ENCODE measurements at places on chromosomes 7 and 10. TPM values are rescaled to one million over a fixed set of nuclear protein-coding genes. Genes with fewer than 3 reads are reported as not detected.

DNA sequence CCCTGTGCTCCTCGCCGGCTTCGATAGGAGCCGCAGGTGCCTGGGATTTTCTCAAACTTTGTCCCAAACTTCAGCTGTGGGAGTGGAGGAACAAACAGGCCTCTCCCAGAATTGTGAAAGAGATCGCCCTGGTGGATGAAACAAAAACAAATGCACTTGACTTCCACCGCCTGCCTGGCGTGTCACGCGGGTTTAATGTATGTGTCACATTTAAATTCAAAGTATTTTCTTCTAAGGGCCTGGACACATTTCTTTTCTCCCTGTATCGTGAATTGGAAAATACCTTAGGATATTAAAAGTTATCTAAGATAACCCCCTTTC, 694 bp upstream of the WASL start:
- no peak for DNase-seq
- H3K4me1 ChIP-seq, result peaks cover 16% of the 10 kb centered on the region
- peak overlapping the region; percentile 99 for H3K27ac ChIP-seq

GRCh38 chr7:122305475-122306319, 1.1 kb upstream of the FEZF1 start:
- no peak overlapping the region for H3K4me3 ChIP-seq
- DNase-seq, result peak; percentile 45
- H3K27me3 ChIP-seq, result peaks cover 98% of the 10 kb centered on the region
- H3K4me1 ChIP-seq, result peaks cover 17% of the 10 kb centered on the region
- no peak overlapping the region for H3K27ac ChIP-seq

DNA sequence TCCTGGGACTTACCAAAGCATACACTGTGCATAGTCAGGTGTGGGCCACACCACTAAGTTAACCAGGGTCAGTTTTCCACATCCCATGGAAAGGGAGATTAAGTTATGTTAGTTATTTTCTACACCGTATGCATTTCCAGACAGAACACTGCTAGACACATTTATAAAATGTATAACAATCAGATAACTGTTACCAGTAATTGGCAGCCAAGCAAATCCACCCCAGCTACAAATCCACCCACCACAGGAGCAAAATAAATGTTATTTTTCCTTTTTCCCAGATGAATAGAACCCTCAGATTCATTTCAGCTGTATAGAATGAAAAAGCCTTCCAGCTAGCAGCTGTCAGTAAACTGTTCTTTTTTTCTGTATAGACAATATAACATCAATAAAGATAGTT, 256.9 kb upstream of the FZD1 start:
- H3K4me3 ChIP-seq, result no peak overlapping the region
- no peaks in the 10 kb centered on the region for H3K27me3 ChIP-seq
- no peaks in the 10 kb centered on the region for H3K36me3 ChIP-seq
- H3K4me1 ChIP-seq, result no peaks in the 10 kb centered on the region

DNA sequence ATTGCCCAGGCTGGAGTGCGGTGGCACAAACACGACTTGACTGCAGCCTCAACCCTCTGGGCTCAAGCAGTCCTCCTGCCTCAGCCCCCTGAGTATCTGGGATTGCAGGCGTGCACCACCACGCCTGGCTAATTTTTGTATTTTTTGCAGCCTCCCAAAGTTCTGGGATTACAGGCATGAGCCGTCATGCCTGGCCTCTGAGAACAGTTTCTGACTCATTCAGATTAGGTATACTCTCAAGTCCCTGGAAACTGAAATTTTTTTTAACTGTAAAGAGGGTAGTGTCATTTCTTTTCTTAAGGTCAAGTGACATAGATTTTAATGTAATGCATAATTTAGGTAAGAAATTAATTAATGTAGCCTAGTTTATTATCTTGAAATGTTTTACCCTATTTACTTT, 104.7 kb downstream of the SEPTIN7 start:
- no peak overlapping the region for H3K4me3 ChIP-seq
- peaks cover 11% of the 10 kb centered on the region for H3K36me3 ChIP-seq
- DNase-seq, result no peak
- H3K27me3 ChIP-seq, result no peaks in the 10 kb centered on the region

- H3K27ac ChIP-seq, result no peak overlapping the region
- H3K36me3 ChIP-seq, result no peaks in the 10 kb centered on the region
- H3K4me3 ChIP-seq, result no peak overlapping the region
Observed at GRCh38 chr10:43228783-43229207, 38.1 kb downstream of the RASGEF1A start.

DNA sequence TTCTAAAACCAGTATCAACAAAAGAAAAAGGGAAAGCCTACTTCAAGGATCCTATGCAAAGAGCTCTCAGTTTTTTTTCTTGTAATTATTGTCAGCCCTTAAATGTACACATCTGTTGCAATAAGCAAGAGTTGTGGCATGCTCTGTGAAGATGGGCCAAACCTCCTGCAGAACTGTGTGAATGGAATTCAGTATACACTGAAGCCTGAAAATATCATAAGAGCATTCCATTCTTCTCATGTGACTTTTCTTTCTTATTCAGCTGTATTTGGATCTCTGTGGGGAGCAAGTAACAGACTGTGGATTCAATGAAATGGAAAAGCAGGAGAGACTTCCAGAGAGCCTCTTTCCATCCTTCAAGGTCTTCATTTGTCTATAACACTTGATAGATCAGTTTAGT, 130.7 kb downstream of the SAMD9 start:
- no peaks in the 10 kb centered on the region for H3K27me3 ChIP-seq
- H3K36me3 ChIP-seq, result no peaks in the 10 kb centered on the region
- no peaks in the 10 kb centered on the region for H3K4me1 ChIP-seq

- DNase-seq, result peak; percentile 81
- no peaks in the 10 kb centered on the region for H3K36me3 ChIP-seq
- H3K27ac ChIP-seq, result peak overlapping the region; percentile 53
- H3K27me3 ChIP-seq, result no peaks in the 10 kb centered on the region
Observed at GRCh38 chr10:59025981-59026765, 150.3 kb upstream of the PHYHIPL start.

- no peaks in the 10 kb centered on the region for H3K36me3 ChIP-seq
- no peaks in the 10 kb centered on the region for H3K27me3 ChIP-seq
- DNase-seq, result peak; percentile 30
Observed at GRCh38 chr10:13158401-13158800, 3.0 kb upstream of the MCM10 start.

GRCh38 chr10:14326581-14326980, 4.1 kb downstream of the FRMD4A start:
- no peak for DNase-seq
- H3K27me3 ChIP-seq, result peaks cover 23% of the 10 kb centered on the region
- H3K4me1 ChIP-seq, result no peaks in the 10 kb centered on the region
- no peaks in the 10 kb centered on the region for H3K36me3 ChIP-seq

DNA sequence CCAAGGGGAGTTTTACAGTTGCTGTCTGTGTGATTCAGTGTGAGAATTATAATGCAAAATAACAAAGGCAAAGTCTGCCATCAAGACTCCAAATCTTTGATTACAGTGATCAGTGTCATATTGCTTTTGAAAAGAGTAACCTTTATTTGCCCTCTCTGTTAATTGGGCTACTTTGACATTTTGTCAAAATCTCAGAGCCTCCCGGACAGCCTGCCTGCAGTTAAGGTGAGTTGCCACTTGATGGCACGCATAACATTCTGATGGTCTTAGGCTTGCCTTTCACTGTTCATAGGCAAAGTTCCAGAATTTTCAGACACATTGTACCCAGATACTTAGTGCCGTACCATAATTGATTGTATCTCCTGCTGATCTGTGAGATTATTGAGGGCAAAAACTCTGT, 253.5 kb downstream of the ABCA13 start:
- no peak for DNase-seq
- no peaks in the 10 kb centered on the region for H3K36me3 ChIP-seq
- no peak overlapping the region for H3K4me3 ChIP-seq
- no peak overlapping the region for H3K27ac ChIP-seq
- H3K27me3 ChIP-seq, result no peaks in the 10 kb centered on the region

DNA sequence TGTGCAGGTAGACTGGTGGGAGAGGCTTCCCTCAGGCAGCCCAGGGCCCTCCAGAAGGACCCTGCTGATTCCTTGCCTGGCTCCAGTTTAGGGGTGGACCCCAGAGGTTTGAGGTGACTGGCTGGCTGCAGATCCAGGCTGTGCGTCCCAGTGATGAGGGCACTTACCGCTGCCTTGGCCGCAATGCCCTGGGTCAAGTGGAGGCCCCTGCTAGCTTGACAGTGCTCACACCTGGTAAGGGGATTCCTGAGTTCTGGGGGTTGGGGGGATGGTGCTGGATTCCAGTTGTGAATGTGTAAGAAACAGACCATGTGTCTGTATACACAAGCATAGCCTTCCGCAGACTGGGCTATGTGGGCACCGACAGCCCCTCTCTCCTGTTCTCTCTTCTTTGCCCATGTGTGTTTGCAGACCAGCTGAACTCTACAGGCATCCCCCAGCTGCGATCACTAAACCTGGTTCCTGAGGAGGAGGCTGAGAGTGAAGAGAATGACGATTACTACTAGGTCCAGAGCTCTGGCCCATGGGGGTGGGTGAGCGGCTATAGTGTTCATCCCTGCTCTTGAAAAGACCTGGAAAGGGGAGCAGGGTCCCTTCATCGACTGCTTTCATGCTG, 2.7 kb downstream of the KAZALD1 start:
- no peaks in the 10 kb centered on the region for H3K36me3 ChIP-seq
- no peak overlapping the region for H3K27ac ChIP-seq
- peaks cover 55% of the 10 kb centered on the region for H3K4me1 ChIP-seq
- no peak overlapping the region for H3K4me3 ChIP-seq

DNA sequence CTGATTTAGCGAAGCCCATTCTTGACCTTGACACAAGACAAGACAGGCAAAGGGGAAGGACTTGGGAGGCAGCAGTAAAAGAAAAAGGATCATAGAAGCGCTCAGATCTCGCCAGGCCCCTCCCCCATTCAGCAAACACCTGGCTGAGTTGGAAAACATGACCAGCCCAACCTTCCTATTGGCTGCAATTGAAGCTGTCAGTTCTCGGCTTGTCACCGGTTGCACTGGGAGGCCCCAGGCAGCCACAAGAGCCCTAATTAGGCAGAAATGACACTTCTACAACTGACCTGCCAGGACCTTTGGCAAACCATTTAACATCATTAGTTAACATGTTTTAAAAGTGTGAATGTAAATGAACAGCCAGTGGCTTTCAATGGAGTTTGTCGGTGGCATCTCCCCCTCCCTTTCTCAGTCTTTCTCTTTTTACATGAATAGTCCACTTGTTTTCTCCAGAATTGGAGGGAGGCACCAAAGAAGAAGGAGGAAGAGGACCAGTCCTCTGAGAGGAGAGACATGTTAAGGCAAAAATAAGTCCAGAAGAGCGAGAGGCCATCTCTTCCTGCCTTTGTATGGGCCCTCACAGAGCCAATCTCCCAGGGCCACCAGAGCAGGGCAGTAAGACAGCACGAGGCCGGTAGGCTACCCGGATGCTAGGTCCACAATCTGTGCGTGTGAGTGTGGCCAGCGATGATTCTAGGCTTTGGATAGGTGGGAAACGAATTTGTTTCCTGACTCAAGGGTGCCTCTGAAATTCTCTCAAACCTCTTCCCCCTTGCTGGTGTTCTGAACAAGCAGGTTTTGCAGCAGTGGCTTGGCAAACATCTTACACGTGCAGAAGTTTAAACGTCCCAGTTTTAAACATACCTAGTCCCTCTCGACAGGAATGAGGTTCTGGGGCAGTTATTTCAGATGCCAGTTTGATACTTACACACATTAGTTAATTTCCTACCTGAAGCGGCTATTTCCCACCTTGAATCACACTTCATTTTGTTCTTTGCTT, 15.0 kb upstream of the ENO4 start:
- peaks cover 6% of the 10 kb centered on the region for H3K4me1 ChIP-seq
- peaks cover 2% of the 10 kb centered on the region for H3K27me3 ChIP-seq
- H3K27ac ChIP-seq, result no peak overlapping the region
- no peak overlapping the region for H3K4me3 ChIP-seq

GRCh38 chr10:75660823-75661222, 229.4 kb downstream of the LRMDA start:
- H3K27me3 ChIP-seq, result no peaks in the 10 kb centered on the region
- no peaks in the 10 kb centered on the region for H3K36me3 ChIP-seq

- H3K36me3 ChIP-seq, result no peaks in the 10 kb centered on the region
- no peaks in the 10 kb centered on the region for H3K27me3 ChIP-seq
- no peaks in the 10 kb centered on the region for H3K4me1 ChIP-seq
- H3K4me3 ChIP-seq, result no peak overlapping the region
Observed at GRCh38 chr7:80232979-80233724, 98.5 kb downstream of the GNAI1 start.

GRCh38 chr7:99013266-99014112, 130.4 kb downstream of the SMURF1 start:
- no peak for DNase-seq
- H3K4me3 ChIP-seq, result no peak overlapping the region
- H3K4me1 ChIP-seq, result no peaks in the 10 kb centered on the region

DNA sequence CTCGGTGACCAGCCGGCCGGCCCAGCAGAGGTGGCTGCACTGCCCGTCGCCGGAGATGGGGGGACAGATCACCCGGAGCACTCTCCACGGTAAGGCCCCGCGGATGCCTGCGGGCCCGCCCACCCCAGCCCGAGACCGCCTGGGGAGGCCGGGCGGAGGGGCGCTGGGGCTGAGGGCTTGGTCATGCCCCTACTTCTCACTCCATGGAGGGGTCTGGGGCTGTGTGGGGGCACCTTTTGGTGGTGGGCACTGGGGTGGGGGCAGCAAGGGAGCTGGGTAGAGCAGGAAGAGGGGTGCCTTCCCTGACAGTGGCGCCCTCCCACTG, 61.8 kb downstream of the NEURL1 start:
- peaks cover 6% of the 10 kb centered on the region for H3K4me1 ChIP-seq
- peak overlapping the region; percentile 7 for H3K27ac ChIP-seq
- peak overlapping the region; percentile 34 for H3K4me3 ChIP-seq

DNA sequence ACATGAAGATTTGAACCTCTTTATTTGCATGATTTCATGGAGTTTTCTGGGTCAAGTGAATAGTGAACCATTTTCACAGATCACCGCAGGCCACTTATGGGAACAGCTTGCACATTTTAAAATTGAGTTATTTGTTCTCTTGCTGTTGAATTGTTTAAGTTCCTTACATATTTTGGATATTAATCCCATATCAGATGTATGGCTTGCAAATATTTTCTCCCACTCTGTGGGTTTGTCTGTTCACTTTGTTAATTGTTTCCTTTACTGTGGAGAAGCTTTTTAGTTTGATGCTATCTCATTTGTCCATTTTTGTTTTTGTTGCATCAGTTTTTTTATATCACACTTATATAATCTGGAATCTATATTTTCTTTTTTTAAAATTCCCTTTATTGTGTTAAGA, 14.1 kb upstream of the ZC3HAV1L start:
- no peaks in the 10 kb centered on the region for H3K27me3 ChIP-seq

DNA sequence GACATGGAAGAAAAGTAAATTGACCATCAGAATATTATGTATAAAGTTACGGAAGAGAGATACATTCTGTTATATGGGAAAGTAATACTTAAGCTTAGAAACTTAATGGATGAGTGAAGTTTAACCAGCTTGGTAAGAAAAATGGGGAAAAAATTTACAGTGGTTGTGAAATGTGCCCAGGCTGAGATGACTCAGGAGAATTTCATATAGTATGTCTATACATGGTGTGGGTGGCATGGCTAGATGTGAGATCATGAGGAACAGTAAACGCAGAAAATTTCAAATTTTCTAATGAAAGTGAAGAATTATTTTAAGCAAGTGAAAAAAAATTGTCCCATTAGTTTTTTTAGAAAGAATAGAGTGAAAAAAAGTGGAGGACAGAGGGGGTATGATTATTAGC, 552.5 kb upstream of the SORCS1 start:
- H3K27ac ChIP-seq, result no peak overlapping the region
- no peak for DNase-seq
- H3K36me3 ChIP-seq, result no peaks in the 10 kb centered on the region
- H3K4me1 ChIP-seq, result no peaks in the 10 kb centered on the region

Gene AKR1D1
- polyA plus RNA-seq, result 4.4 TPM

Gene COBL
- 30.5 TPM for polyA plus RNA-seq

Gene SPDYE11
- 0.51 TPM for polyA plus RNA-seq

Gene CPN1
- polyA plus RNA-seq, result 0.06 TPM

Gene FOXI2
- polyA plus RNA-seq, result not detected

Gene EN2
- polyA plus RNA-seq, result not detected

Gene PTPRN2
- 13.4 TPM for polyA plus RNA-seq

All from large intestine (tissue), 12 donors.